B cell (primary cell): ENCODE measurements at places on chromosomes 4 and X.

DNA sequence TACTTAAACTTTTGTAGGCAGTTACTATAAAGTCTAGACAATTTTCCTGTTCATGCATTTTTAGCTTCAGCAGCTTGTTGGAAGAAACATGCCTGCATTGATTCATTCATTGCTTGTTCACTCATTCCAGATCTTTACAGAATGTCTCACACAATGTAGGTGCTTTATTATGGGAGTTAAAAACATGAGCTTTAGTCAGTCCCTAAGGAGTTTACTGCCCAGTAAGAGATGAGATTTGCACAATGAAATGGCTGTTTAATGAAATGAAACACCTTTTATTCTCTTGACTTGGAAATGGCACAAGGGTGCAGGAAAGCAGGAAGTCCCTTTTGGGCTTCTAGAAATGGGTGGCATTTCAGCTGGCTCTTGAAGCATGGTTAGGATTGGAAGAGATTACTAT, 2.9 kb downstream of the NOCT start:
- DNase-seq, result no peak

DNA sequence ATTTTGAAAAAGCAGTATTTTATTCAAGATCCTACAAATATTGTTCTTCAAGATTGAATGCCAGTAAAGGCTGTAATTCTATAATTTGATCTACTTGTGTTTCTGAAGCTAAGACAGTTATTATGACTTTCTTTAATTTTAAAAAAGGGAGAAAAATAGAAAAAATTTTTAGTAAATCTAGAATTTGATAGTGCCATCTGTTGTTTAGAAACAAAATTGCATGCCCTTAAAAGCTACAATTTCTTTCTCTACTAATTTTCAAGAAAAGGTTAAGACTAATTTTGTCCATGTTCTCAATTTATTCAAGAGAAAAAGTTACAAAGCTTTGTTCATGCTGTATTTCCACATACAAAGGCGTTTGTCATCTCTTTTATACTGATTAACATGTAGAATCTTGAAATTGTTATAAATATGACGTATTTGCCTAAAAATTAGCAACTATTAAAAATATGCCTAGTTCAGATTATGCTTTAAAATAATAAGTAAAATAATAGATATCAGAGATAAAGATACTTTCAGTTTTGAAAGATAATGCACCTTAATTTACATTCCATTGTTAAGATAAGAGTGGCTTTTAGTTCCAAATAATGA, 25.6 kb upstream of the MMRN1 start:
- DNase-seq, result no peak

DNA sequence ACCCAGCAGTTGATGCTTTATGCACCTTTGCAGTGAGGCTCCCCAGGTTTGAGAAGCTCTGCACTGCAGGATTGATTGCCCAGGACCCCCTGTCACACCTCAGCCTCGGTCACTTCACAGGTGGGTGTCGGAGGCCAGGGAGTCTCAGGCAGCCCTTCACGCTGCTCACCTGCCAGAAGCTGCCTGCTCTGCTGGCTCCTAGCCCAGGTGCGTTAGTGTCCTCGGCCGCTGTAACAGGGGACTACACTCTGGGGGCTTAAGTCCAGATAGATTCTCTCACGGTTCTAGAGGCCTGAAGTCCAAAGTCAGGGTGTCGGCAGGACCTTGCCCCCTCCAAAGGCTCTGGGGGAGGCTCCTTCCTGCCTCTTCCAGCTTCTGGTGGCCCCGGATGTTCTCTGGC, 79.9 kb downstream of the CPZ start:
- DNase-seq, result no peak

- no peak for DNase-seq
Observed at GRCh38 chrX:150616863-150617198, 48.4 kb downstream of the MTM1 start.

DNA sequence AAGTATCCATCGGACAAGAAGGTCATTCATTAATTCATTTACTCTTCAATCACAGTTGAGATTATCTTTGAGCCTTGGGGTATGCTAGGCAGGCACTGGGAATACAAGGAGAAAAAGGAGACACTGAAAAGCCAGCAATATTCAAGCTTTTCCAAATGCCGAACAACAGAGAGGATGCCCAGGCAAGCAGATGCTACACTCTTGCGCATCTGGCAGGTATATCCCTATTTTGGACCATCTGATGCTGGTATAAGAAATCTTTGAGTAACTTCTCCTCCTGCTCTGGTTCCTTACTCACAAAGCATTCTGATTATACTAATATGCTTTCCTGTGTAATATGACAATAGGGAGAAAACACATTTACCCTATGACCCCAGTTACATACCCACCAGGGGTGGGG, 354.9 kb downstream of the CBLL2 start:
- no peak for DNase-seq

DNA sequence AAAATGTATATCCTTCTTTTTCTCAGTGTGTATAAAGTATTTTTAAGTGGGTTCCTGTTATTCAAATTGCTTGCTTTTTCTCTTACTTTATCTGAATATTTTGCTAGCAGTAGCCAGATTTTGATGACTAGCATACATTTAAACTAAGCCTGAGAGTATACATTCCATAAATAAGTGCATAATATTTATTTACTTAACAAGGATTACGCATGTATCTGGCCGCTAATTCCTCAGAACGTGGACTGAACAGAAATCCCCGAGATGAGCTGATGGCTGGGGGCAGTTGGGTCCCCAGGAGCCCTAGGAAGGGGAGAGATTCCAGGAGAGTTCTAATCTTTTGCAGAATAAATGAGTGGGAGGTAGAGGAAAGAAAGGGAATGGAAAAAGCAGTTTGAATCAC, 91.0 kb downstream of the PHOX2B start:
- DNase-seq, result no peak

- DNase-seq, result no peak
Observed at GRCh38 chrX:19097553-19098283, 24.6 kb downstream of the ADGRG2 start.

- DNase-seq, result peak; percentile 52
Observed at GRCh38 chrX:136147315-136147901, at the start of gene FHL1. Gene FHL1 (plus strand): TSS chrX:136147533.

GRCh38 chr4:26020083-26020668, 106.2 kb downstream of the SMIM20 start:
- no peak for DNase-seq

- DNase-seq, result no peak
Observed at GRCh38 chr4:78606035-78606434, 54.5 kb downstream of the ANXA3 start.

- no peak for DNase-seq
Observed at GRCh38 chrX:123779908-123780396, 47.1 kb upstream of the THOC2 start.

DNA sequence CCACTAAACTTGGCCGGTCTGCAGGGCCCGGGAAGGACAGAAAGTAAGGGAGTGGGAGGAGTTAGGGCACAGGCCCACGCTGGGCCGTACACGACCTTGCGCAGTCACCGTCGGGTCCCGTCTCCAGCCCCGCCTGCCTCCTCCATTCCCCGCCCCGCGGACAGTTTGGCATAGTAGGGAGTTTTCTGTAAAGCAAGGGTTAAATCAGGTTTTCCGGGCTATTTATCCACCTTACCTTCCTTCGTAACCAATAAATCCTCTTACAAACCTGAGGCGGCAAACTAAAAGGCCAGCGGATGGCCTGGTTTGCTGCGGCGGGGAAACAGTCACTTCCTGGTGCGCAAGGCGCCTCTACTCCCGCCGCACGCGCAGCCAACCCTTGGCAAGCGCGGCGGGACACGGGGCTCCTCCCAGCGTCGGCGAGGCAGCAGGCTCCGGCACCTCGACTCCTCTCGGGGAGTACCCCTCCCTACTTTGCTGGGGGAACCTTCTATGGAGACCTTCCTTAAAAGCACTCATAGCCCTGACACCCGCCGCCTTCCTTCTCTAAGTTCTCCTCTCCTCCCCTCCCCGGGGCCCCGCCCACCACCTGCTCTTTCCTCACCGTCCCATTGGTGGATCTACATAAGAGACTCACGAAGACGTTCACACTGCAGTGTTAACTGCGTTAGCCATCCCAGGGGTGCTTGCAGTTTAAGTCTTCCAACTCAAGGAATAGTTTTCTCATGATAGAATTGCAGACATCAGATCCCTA, at the start of gene TRMT2B:
Gene TRMT2B, minus strand, starts transcription at position 563 of the 754 bp plus-strand sequence. CDS start 9,822 bp downstream, outside the sequence.
- DNase-seq, result peak; percentile 85

- no peak for DNase-seq
Observed at GRCh38 chrX:78378476-78379115, 51.2 kb upstream of the CYSLTR1 start.

GRCh38 chrX:103688946-103689345, 2.4 kb upstream of the MORF4L2 start:
- peak; percentile 48 for DNase-seq

DNA sequence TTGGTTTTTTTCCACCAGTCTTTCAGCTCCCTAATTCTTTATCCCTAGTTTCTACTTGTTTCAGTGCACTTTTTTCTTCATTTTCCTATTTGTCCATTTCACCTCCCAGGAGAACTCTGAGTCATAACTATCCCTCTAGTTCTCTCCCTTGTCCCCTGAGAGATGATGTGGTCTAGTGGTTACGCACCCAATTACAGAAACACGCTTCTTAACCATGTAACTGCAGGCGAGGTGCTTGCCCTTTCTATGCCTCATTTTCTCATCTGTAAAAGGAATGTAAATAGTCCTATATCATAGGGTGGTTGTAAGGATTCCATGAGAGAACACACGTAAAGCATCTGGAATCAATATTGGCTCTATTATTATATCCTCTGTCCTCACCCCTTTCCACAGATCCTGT, 8.8 kb upstream of the GRPR start:
- DNase-seq, result no peak

DNA sequence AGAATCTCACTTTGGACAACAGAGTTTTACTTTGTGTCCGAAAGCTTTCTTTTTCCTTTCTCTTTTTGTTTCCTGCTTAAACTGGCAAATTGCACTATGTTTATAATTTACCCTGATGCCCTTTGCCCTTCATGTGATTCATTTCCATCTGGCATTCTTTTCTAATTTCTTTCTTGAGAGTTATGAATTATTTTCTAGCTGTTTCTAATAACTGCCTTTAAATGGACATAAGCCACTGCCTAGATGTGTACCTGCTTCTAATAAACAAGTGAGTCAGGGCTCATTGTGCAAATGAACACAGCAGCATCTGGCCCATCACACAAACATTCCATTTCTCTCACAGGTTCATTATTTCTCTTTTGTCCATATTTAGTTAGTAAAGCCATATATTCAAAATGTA, 242.3 kb upstream of the GPRIN3 start:
- no peak for DNase-seq

DNA sequence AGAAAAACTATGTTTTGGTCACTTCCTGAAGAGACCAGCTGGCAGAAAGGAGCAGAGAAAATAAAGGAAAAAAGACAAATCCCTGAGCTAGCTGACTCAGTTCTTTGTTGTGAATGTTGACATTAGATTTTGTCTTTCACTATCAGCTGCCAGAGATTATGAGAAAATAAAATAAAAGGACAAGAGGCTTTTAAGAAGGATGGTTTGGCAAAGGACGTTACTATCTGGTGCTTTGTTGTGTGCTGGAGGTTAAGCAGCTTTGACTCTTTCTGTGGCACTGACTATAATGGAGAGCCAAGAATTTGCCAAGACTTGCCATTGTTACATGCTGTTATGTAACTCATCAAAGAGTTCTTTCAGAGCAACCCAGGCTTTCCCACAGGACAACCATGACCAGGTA, 12.1 kb downstream of the ASB5 start:
- no peak for DNase-seq

DNA sequence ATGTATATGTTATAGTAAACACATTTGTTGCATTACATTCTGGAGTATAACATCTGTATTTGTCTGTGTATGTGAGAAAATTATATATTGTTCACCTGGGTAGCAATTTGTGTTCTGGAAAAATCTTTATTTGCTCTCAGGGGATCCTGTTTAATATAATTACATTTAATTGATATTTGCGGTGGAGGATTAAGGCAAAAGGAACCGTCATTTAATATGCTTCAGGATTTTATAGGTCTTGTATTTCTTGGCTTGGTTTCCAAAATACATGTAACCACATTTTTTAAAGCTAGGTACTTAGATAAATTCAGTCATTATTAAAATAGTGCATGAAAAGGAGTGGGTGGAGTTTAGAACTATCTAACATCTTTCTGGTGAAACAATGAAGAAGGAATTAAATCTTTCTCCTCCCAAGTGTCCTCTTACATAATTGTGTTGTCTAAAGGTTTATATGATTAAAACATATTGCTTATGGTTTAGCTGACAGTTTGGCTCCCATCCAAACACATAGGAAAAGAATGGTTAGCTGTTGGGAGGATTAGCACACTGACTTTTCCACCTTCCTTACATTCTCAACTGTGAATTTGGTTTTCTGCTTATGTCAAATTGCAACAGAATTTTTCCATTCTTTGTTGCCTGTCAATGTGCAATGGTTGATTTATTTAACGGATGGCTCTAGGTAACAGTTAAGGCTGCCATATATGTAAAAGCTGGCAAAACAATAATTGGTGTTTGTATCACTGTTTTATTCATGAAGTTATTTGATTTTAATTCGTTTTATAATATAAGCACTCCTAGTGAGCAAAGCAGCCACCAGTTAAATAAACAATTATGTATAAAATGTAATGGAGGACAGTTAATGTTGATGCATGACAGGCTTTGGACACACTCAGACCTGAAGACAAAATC, 250.8 kb upstream of the SFRP2 start:
- DNase-seq, result no peak

- no peak for DNase-seq
Observed at GRCh38 chr4:104869831-104870230, 276.8 kb upstream of the TET2 start.

- DNase-seq, result no peak
Observed at GRCh38 chrX:129795584-129795983, 15.8 kb downstream of the SASH3 start.

DNA sequence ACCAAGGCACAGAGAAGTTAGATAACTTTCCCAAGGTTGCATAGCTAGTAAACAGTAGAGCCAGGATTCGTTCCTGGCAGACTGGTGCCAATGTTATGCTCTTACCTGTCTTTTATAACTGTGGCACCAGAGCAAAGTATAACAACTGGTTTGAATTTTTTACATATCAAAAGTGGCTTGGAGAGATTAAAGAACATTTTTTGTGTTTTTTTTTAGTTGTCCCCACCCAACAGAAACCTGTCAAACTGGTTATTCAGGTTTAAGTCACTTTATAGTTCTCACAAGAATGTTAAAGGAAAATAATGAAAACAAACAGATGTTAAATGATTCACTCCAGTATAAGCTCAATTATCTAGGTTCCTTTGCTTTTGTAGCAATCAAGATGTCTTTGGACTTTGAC, 15.6 kb upstream of the FAM47E start:
- DNase-seq, result no peak
